ENCODE measurements at places on chromosomes 1 and 21.

DNA sequence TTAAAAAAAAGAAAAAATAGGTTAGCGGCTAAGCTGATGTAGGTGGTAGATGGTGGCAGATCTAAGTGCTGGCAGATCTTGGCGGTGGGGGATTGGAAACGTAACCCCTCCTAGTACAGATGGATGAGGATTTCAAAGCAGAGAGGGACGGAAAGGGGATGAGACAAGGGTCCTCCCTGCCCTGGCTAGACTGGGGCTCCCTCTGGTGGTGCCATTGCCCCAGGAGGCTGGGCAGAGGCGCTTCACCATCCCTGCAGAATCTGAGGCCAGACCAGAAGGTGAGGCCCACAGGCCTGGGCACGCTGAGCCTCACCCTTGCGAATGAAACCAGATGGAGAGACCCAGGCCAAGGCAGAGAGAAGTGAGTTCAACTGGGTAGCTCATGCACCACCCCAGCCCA lies 7.0 kb upstream of the PLEKHA6 start:
- DNase-seq = no peak

DNA sequence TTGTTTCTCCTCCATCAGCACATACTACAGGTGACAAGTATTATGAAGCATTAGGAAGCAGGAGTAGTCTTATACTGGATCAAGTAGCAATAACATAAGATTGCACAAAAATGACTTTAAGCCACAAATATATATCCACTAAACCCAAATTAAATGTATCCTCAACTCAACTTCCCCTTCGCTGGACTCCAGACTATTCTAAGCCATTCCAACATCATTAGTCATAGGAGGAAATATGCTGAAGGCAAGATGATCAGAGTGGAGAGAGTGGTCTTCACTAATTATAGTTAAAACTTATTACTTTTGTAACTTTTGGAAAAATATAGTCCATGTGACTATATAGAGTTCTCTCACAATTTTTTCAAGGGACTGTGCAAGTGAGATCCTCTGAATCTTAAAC lies 390.7 kb upstream of the ZP4 start:
- no peak for DNase-seq

DNA sequence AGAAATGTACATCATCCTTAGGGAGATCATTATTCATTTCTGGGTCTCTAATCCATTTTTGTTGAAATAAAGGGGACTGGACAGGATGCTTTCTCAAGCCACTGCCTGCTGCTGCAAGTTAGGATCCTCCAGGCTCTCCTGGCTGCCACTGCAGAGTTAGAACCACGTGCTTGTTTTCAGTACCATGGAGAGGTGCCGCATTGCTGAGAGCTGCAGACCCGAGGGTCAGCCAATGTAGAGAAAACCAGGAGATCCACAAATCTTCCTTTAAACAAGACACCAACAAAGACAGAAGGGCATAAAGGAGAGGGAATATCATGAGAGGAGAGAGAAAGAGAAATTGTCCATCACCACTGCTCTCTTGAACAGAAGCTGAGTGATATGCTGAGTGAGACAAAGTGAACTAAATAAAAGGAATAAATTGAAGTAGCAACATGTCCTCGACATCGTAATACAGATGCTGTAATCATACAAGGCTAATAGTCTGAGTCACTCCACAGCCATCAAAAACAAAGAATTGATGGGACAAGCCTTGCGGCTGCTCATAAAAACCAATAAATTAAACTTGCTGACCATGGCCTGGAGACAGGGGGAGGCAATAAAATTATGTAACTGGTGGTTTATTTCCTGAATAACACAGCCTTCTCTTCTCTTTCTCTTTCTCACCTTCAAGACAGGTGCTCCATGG lies 255.7 kb downstream of the OMA1 start:
- DNase-seq = peak; percentile 7

DNA sequence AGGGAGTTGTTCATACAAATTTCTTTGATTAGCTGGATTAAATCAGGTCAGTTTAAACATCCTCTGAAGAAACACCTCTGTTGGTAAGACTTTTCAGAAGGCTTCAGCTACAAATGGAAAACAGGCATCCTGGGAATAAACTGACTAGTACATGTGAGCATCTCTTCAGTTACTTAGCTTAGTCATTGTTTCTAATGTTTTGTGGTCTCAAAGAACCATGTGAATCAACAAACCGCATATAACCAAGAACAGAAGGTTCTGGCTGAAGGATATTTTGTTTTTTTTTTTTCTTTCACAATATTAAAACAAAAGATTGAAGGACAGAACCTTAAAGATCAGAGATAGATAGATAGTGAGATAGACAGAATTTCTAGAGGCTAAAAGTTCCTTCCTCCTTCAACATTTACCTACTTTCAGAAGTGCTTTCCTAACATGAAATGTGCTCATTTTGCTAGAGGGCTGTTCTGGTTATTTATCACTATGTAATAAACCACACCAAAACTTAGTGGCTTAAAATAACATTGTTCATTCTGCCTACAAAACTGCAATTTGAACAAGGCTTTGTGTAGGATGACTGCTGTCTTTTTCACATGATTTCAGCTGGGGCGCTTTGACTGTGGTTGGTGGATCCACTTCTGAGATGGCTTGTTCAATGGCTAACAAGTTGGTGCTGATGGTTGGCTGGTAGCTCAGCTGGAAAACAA lies 119.8 kb upstream of the PTGFR start:
- DNase-seq = no peak

DNA sequence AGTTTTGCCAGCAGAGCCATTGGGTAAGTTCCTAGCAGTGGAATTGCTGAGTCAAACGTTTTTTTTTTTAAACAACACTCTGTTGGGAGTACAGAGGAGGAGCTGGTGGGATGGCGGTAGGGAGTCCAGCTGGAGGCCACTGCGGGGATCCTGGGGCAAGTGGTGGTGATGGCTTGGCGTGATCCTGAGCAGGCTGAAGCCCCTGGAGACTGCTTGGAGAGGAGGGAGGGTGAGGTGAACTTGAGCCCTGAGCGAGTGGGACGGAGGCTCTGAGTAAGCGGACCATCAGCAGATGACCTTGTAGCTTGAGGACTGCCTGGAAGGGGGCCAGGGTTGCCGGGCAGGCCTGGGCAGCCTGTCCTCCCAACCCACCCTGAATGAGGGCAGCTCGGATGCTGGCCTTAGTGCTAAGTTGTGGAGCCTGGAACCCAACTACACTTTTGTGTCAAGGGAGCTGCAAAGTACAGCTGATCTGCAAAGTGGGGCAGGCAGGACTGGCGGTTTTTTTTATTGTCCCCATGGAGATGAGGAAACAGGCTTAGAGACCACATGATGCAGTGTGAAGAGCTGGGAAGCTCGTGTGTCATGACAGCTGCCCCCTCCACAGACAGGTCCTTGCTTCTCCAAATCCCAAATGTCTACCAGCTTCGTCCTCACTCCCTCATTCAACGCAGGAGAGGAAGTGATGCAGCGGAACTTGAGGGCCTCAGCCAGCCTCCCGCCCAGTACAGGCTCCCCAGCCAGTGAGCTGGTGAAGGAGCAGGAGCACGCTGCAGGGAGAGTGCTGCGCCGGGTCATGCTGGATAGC lies 20.2 kb downstream of the MRPL37 start:
- no peak for DNase-seq

DNA sequence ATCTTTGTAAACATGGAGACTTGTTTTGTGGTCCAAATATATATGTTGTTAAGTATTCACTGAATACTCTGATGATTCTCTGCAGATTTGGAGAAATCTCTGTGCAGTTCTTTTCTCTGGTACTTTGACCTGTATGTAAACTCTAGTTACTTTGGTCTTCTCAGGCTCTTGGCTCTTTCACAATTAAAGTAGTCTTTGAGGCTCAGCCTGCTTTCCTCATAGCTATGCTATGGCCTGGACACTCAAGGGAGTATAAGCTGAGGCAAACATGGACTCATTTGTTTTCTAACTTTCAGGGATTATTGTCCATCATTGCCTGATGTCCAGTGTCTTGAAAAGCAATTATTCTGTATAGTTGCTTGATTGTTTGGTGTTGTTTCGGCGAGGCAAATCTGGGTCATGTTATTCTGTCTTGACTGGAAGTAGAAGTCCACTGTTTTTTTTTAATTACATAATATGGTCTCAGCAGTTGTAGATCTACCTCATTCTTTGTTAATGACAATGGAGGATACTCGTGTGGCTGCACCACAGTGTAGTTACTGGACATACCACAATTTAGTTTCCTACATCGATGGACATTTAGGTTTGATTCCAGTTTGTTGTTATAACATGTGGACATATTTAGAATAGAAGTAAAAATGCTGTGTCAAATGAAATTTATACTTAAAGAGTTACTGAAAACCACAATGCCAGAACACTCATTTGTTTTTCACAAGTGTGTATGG lies 9.2 kb downstream of the PTBP2 start:
- DNase-seq = no peak

DNA sequence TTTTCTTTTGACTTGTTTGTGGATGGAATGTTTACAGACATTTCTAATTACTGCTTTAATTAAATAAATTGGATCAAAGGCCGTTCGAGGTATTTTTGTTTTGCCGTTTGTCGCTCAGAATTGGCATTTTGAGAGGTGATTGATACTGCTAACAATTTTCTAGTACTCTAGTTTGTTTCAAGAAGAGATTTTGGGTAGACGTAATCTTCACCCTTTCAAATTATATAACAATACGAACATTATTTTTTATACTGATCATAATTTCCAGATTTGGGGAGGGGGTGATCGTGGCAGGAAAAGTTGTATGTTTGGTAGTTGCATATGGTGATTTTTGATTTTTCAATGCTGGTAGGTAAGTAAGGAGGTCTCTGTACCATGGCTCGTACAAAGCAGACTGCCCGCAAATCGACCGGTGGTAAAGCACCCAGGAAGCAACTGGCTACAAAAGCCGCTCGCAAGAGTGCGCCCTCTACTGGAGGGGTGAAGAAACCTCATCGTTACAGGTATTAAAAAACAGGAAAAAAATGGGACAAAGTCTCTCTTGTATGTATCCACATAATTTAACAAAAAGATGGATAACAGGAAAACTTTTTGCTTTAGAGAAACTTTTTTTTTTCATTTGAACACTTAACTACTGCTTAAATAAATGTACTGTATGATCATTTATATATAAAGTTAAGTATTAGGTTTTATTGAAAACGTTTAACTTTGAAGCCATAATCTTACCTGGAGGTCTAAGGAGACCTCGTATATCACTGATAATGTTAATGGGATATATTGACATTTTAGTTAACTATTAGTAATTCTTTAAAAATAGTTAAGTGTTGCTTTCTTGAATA lies 1.7 kb downstream of the H3-3A start:
- peak; percentile 49 for DNase-seq

- no peak for DNase-seq
Observed at GRCh38 chr21:32956061-32956656, 69.6 kb upstream of the OLIG2 start.

- no peak for DNase-seq
Observed at GRCh38 chr1:181595234-181595633, 111.9 kb downstream of the CACNA1E start.

All from T-helper 2 cell (primary cell).